Fibroblast of lung (primary cell): ENCODE measurements at places on chromosomes 13 and 19. TPM values are rescaled to one million over a fixed set of nuclear protein-coding genes. Genes with fewer than 3 reads are reported as not detected.
A peak's percentile ranks its signal among the peaks of the same experiment; 100 is the strongest.

The VAV1 gene
- not detected in 2 replicates for total RNA-seq

The ANGPTL8 gene
- not detected in 2 replicates for total RNA-seq

The STOML3 gene
- not detected in 2 replicates for total RNA-seq

The TJP3 gene
- total RNA-seq: not detected in 2 replicates

The XPO4 gene
- 14.9 and 17.2 TPM in 2 replicates for total RNA-seq

DNA sequence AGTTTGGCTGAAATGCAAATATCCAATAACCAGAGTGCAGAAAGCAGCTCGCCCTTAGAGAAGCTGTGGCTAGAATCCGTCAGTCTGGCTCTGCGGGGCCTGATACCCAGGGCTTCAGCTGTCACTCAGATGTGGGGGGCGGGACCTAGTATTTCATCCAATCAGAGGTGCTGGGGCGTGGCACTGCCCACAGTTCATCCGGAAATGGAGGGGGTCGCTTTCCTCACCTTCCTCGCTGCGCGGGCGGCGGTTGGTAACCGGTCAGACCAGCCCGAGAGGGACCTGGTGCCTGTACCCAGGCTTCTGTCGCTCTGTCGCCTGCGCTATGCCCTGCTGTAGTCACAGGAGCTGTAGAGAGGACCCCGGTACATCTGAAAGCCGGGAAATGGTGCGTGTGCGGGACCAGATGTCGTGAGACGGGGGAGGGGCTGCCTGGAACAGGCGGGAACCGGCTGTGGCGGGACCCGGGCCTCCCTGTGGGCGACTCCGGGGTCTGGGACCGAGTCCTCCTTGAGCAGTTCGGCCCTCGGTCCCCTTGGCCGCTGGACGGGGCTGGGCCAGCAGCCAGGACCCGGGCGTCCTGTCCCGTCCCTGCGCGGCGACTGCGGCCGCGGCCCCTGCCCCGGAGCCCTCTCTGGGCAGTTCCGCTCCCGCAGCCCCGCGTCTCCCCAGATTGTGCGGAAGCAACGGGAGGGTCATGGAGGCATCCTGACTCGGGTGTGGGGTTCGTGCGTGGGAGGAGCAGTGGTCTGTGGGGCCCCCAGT lies at the start of gene ZNF700:
Gene ZNF700, plus strand, starts transcription at position 222 of the 765 bp plus-strand sequence. Its CDS starts 104 bp downstream, at position 326.
- peak; percentile 88 for DNase-seq

- DNase-seq: no peak
Measured at GRCh38 chr19:38478273-38478971, 44.9 kb downstream of the RYR1 start.

- DNase-seq: no peak
Measured at GRCh38 chr19:13459351-13459750, 46.9 kb downstream of the CACNA1A start.

- DNase-seq: no peak
Measured at GRCh38 chr13:37457612-37458011, 141.0 kb downstream of the POSTN start.

DNA sequence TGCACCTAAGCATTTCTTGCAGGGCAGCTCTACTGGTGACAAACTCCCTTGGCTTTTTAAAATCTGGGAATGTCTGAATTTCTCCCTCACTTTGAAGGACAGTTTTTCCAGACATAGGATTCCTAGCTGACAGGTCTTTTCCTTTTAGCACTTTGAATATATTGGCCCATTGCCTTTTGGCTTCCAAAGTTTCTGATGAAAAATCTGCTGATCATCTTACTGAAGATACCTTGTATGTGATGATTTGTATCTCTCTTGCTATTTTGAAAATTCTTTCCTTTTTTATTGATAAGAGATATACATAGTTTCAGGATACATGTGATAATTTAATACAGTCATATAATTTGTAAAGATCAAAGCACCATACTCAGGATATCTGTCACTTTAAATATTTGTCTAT lies 211.1 kb downstream of the ZIC5 start:
- no peak for DNase-seq

DNA sequence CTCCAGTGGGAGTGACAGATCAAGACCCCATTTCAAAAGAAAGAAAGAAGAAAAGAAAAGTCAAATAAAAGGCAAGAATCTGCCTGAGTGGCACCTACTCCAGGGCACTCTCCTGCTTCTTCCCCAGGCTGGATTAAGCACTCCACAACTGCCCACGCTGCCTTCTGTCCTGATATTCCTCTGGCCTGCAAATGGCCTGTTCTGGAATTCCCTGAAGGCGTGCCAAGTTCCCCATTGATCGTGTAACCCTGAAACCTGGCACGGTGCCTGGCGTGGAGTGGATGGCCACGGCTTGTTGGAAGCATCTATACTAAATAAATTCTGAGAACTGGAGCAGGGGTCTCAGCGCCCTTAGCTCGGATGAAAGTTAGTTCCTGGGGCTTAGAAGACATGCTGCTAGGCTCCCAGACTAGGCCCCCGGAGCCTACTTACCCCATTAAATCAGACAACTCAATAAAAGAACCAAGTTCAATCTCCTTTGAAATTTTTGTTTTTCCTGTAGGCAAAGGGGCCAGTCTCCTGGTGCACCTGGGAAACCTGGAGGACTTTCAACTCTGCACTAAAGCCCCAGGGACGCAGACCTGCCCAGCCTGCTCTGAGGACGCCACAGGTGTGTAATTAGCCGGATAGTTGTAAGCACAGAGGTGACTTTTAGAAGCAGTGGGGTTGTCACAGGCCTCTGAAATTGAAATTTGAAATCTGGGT lies 21.9 kb downstream of the ANKRD27 start:
- DNase-seq: peak; percentile 78
